ENCODE measurements at places on chromosomes 11 and 22.

GRCh38 chr11:8480858-8481257 lies 113.2 kb downstream of the STK33 start:
- DNase-seq = no peak

DNA sequence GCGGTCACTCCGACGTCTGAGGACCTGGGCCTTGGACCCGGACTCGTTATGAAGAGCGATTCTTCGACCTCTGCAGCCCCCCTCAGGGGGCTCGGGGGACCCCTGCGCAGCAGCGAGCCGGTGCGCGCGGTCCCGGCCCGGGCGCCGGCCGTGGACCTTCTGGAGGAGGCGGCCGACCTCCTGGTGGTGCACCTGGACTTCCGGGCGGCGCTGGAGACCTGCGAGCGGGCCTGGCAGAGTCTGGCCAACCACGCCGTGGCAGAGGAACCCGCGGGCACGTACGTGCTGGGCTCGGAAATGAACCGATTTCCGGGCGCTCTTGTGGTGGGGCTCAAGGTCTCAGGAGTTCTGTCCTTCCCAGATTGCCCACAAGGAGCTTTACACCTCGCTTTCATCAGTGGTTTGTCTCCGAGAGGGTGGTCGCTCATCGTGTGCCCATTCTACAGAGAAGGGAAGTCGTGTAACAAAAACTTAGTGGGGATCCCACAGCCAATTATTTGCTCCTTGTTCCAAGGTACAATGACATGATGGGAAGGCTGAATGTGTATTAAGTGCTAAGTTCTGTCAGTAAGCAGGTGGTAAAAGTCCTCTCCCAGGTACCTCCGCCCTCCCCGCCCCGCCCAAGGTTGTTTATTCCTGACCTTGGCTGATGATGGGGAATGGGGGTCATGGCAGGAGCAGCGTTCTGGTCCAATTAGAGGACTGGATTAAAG lies 695 bp downstream of the PEX26 start:
- DNase-seq = peak; percentile 66

GRCh38 chr22:45491841-45492240 lies 10.8 kb upstream of the FBLN1 start:
- DNase-seq = no peak

- DNase-seq = no peak
These were observed 8.9 kb downstream of the SCARF2 start for GRCh38 chr22:20428496-20429253.

- no peak for DNase-seq
These were observed 18.8 kb upstream of the SUN2 start for GRCh38 chr22:38774496-38775166.

DNA sequence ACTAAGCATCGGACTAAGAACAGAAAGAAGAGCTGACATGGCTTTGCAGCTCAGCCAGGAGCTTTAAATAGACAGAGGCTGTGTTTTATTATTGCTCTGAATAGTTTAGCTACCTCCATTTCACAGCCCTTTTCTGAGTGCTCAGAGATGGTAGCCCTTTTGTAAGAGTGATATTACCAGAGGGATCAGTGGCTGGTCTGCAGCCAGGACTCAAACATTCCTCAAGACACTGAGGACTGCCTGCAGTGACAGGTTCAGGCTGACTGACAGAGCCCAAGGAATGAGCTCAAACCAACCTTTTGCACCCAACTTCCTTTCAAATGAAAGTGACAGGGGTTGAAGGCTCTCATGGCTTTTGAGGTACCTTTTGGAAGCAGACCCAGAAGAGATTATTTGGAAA lies 189.0 kb downstream of the DDX10 start:
- no peak for DNase-seq

GRCh38 chr22:29117799-29118477 lies 45.1 kb downstream of the KREMEN1 start:
- no peak for DNase-seq

GRCh38 chr22:40805239-40805638 lies 13.9 kb downstream of the SLC25A17 start:
- no peak for DNase-seq

DNA sequence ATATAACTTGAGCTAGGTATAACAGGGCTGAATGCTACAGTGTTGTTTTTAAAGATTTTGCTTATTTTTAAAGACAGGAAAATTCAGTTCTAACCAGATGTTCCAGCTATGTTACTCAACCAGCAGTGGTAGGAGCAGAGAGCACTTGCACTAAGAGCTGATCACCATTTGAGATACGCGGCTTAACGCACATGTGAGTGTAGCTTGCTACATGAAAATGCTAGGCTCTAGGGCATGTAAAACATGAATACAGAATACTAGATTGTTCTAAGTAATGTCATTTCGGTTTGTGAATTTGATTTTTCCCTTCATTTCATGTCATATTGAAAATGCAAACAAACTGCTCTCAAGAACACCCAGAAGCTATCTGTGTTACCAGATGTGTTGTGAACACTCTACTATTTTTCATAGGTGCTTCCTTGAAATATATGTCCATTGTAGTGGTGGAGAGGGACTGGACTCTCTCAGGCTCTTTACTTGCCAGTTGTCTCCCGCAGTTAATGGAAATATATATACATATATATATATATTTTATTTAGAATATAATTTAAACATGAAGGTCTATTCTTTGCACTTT lies 10.8 kb upstream of the TECTA start:
- DNase-seq = no peak

DNA sequence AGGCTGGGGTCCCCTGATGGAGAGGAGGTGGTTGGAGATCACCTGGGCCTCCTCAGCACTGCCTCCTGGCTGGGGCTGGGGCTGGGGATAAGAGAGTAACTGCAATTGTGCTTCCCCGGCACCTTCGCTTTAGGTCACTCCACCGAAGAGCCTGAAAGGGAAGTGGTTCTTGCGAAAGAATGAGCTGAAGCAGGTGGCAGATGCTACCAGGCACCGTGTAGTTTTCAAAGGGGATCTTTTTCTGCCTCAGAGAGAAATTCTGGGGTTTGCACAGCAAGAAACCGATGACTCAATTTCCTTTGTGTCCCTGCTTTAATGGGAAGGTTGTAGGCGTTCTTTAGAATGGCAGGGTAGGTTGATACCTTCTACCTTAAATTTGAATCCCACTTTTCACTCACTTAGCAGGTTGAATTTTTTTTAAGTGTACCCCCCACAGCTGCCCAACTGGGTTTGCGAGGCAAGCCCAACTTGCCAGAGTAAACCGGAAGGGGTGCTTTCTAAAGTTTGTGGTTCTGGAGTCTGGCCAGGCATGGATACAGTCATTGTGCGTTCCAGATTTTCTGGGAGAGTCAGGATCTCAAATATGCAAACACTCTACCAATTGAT lies 5.3 kb downstream of the CD44 start:
- peak; percentile 63 for DNase-seq

DNA sequence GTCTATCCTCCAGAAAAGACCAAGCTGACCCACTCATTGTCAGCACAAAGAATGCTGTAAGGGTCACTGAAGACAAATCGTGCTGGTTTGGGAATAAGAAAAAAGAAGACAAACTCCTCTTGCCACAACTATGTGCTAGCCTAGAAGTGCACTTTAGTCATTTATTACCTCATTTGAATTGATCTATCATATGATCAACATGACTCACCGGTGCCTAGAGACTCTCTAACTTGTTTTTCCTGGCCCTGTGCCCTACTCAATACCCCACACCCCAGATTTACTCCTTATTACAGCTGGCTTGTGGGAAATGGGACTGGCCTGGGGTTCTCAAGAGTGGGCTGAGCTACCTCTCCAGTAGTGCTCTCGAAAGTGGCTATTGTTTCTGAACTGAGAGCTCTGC lies 35.9 kb upstream of the HORMAD2 start:
- DNase-seq = no peak

DNA sequence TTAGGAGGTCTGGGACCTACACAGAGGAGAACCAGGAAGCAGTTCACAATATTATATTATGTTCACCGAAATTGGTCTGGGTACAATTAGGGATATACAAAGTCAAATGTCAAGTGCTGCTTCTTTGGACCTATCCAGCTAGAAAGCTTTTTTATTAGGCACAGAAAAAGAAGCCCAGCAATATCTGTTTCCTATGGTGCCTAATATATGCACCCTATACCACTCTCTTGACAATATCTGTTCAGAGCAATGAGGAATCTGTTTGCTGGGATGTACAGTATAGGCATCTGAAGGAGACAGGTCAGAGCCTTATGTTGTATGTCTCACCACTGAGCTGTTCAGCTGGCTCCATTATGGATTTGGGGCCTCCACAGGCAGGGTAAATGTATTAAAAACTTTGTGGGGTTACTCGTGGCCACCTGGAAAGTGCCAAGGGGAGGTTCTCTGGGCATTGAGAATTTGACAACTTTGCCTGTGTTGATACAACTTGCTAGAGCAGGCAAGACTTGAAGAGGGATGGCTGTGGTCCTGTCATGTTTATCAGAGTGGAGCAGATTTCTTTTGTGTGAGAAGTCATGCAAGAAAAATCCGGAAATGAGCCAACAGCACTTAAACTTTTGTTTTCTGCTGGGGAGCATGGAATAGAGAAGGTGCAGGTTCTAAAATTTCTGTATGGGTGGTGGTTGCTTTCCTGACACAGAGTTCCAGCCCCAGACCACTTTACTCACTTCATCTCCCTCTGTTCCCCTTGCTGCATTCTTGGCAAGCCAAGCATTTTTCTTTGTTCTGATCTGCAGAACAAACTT lies 10.1 kb downstream of the STIM1 start:
- no peak for DNase-seq

DNA sequence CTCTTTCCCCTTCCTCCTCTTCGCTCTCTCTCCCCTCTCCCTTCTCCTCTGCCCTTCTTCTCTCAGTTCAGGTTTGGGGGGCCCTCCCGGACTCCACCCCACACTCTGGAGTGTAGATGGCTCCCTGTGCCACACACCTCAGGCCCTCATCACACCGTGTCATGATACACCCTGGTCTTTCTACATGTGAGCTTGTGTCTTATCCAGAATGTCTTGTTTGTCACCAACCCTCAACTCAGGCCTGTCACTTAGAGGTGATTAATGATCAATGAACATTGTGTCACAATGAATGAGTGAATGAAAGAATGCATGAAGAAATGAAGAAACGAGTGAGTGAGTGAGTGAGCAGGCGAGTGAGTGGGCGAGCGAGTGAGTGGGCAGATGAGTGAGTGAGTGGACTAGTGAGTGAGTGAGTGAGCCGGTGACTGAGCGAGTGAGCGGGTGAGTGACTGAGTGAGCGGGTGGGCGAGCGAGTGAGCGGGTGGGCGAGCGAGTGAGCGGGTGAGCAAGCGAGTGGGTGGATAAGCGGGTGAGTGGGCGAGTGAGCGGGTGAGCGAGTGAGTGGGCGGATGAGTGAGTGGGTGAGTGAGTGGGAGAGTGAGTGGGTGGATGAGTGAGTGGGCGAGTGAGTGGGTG lies 33.8 kb downstream of the CAPN1 start:
- peak; percentile 39 for DNase-seq

- no peak for DNase-seq
These were observed 10.3 kb upstream of the NAP1L4 start for GRCh38 chr11:3002351-3002861.

DNA sequence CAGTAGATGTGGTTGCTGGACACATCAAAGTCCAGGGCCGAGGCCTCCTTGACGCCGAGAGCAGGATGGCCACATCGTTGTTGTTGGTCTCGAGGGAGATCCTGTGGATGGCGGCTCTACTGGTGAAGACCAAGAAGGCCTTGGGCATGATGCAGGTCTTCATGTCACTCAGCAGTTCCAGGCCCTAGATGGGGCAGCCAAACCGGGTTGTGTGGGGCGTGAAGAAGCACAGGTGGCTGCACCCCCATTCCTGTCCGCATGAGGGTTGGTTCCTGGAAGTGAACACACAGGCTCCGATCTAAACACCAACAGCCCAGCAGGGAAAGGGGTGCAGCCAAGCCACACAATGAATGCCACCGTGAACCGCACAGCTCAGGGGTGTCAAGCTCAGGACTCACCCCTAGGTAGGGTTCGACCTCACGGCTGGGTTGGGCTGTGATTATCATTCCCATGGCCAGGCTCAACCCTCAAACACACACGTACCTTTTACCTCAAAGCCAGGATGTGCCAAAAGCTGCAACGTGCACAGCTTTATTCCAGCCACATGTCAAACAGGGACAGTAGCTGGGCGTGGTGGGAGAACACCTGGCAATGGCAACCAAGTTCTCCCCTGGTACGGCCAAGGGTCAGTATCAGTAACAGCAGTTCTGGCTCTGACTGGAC lies 132.3 kb downstream of the CRYBB2 start:
- no peak for DNase-seq

- no peak for DNase-seq
These were observed 21.4 kb downstream of the CHKA start for GRCh38 chr11:68099474-68100405.

- DNase-seq = no peak
These were observed 13.6 kb upstream of the PHOX2A start for GRCh38 chr11:72257570-72257969.

DNA sequence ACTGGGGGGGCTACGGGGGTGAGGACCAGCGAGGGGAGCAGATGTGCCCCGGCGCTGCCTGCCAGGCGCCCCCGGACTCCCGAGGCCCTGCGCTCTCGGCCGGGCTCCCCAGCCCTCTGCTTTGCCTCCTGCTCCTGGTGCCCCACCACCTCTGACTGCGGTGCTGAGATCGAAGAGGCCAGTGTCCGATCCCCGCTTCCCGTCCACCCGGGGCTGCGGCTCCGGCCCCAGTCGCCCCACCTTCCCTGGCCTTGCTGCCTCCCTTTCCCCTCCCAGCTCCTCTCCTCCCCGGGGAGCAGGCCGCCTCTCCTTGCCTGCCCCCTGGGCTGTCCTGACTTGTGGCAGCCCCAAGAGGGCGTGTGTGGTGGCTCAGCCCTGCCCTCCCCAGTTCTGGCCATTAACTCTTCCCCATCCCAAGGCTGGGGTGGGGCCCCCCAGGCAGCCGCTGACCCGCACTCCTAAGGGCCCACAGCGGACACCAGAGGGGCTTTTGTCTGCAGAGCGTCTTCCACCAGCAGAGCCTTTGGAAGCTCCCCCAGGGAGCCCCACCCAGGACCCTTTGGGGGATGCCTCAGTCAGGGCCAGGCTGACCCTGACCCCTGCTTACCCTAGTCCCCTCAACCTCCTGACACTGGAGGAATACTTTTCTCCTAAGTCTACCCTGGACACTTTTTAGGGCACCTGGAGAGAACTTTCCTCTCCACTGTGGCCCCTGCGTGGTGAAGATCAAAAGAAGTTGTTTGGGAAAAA lies 16.6 kb downstream of the RTN4RL2 start:
- DNase-seq = peak; percentile 38

- no peak for DNase-seq
These were observed 5.1 kb upstream of the SMPD1 start for GRCh38 chr11:6385046-6385777.

DNA sequence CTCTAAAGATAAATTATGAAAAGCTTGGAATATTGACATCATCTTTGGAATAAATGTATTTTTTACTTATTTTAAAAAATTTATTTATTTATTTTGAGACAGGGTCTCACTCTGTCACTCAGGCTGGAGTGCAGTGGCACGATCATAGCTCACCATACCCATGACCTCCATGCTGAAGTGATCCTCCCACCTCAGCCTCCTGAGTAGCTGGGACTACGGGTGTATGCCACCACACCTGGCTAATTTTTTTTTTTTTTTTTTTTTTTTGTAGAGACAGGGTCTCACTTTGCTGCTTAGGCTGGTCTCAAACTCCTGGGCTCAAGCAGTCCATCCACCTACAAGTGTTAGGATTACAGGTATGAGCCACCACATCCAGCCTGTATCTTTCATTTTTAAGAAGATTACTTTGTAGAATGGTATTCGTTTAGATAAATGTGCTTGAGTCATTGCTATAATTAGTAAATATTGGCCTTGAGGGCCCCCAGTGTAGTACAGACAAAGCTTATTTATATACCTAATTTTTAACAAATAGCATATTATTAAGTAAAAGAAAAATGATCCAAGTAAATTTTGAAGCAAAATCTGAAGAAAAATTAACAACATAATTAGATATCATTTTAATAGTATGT lies 8.5 kb downstream of the SWAP70 start:
- no peak for DNase-seq

- DNase-seq = no peak
These were observed 9.6 kb downstream of the ADM start for GRCh38 chr11:10314199-10315072.

GRCh38 chr22:31526270-31526669 lies 29.9 kb downstream of the SFI1 start:
- peak; percentile 54 for DNase-seq

Data from stimulated activated CD4-positive, alpha-beta T cell treated with anti-CD3 and anti-CD28 coated beads, Interleukin-2, amount 100 ng/mL, for 24 hours (primary cell).